NCI-H1092 (cell line): ENCODE measurements at places on chromosomes 3 and 15.

DNA sequence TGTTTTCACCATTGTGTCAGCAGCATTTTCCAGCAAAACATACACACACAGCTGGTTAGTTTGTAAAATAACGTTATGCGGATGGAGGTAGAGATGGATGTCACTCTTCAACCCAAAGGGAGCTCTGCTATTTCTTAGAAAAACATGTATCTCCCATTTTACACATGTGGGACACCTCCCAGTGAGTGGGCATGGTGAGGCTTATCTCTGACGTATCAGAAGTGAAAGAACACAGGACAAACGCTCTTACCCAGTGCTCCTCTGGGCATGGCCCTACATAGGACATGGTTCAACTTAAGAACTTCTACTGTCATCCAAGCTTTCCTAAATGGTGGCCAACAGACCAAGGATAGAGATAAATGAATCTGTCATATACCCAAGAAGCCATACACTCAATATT lies 2.1 kb downstream of the FAM240A start:
- no peak for DNase-seq

- DNase-seq: no peak
Observed at GRCh38 chr3:66464512-66464894, 36.3 kb downstream of the LRIG1 start.

GRCh38 chr3:144200004-144200403 lies 228.4 kb downstream of the DIPK2A start:
- DNase-seq: no peak

DNA sequence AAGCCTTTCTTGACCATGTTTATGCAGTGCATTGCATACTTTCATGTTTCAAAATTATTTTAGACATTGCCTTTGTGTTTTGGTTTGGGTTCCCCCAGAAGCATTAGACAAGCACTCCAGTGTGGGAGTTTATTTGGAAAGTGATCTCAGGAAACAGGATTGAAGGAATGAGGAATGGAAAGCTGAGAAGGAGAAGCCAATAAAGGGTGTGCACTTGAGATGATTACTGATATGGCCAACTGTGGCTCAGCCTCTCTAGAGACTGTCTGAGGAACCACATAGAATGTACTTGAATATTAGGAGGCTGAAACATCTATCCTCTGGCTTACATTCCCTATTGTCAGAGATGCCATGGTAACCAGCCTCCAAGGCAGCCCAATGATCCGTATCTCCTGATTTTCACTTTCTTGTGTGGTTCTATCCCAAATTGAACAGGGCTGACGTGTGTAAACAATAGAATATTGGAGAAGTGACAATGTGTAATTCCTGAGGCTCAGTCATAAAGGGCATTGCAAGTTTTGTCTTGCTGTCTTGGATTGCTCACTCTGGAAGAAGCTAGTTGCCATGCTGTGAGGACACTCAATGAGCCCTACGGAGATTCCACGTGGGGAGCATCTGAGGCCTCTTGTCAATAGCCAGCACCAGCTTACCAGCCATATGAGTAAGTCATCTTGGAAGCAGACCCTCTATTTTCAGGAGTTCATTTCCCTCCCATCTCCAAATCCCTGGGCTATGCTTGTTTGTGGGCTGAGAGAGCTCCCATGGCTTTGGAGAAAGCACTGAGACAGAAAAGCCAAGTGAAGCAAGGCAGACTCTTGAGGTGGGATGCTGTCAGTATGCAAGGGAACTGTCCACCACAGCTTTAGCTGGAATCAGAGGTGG lies 84.7 kb downstream of the SCN11A start:
- no peak for DNase-seq
